ENCODE measurements at places on chromosomes 4 and X.
A peak's percentile ranks its signal among the peaks of the same experiment; 100 is the strongest.

DNA sequence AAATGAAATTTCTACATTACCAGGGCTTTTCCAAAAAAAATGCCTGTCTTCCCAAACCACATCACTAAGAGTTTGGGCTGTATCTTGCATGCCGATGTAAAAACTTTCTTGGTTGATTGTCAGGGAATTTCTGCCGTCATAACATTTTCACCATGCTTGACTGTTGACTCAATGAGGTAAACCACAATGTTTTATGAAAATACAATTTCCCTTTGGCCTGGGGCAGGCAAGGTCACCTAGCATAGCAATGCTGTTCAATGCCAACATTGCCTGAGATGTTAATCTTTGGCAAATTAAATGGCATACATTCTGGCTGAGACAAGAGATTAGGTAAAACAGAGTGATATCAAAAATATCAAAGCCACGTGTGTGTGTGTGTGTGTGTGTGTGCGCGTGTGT lies 137.1 kb upstream of the TBL1X start:
- H3K27ac ChIP-seq, result no peak overlapping the region
- H3K27me3 ChIP-seq, result no peaks in the 10 kb centered on the region
- DNase-seq, result no peak
- H3K4me3 ChIP-seq, result no peak overlapping the region
- H3K36me3 ChIP-seq, result no peaks in the 10 kb centered on the region

DNA sequence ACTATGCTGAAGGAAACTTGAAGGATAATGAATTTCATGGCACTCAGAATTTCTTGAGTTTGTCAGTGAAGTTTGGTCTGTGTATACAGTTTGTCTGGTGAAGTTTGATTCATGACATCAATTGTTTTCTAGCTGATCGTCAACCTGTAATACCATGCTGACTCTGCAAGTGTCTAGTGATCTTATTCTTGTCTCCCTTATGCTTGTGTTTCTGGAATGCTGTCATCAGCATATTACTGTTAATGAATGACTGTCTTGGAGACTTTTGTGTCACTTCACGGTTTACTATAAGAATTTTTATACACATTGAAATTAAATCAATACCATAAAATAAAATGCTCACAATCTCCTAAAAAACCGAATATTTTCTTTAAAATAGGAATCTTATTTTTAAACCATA lies 779.0 kb downstream of the CCSER1 start:
- no peak overlapping the region for H3K4me3 ChIP-seq
- no peak for DNase-seq
- H3K27ac ChIP-seq, result no peak overlapping the region
- H3K4me1 ChIP-seq, result no peaks in the 10 kb centered on the region

GRCh38 chrX:135535077-135535940 lies 14.8 kb downstream of the INTS6L start:
- no peaks in the 10 kb centered on the region for H3K36me3 ChIP-seq
- no peaks in the 10 kb centered on the region for H3K4me1 ChIP-seq
- no peak for DNase-seq
- H3K27me3 ChIP-seq, result no peaks in the 10 kb centered on the region

GRCh38 chr4:44162538-44163270 lies 285.9 kb downstream of the KCTD8 start:
- no peak for DNase-seq
- H3K4me1 ChIP-seq, result peaks cover 28% of the 10 kb centered on the region
- no peaks in the 10 kb centered on the region for H3K36me3 ChIP-seq

DNA sequence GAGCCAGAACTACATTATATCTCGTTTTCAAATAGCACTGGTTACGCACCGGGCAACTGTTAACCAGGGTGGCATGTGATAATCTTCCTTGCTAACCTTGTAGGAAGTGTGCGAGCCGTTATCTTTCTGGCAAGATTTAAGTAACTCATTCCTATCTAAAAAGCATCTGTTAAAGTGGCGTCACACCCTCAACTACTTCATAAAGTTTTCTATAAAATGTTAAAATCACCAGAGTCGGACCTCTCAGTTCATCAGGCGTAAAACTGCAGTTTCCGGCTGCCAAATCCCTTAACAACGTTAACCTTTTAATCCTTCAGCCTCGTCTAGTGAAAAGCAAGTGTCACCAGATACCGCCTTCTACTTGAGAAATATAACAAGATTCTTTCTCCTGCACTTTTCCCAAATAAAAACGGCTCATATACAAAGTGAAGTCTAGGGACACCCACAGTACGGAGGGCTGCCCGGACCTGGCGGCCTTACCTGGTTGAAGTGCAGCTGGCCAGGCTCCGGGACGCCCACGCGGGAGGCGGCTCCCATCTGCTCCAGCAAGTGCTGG lies 1.2 kb downstream of the SLC39A8 start:
- no peak for DNase-seq
- H3K4me1 ChIP-seq, result peaks cover 25% of the 10 kb centered on the region
- peak overlapping the region; percentile 42 for H3K4me3 ChIP-seq
- no peak overlapping the region for H3K27ac ChIP-seq

DNA sequence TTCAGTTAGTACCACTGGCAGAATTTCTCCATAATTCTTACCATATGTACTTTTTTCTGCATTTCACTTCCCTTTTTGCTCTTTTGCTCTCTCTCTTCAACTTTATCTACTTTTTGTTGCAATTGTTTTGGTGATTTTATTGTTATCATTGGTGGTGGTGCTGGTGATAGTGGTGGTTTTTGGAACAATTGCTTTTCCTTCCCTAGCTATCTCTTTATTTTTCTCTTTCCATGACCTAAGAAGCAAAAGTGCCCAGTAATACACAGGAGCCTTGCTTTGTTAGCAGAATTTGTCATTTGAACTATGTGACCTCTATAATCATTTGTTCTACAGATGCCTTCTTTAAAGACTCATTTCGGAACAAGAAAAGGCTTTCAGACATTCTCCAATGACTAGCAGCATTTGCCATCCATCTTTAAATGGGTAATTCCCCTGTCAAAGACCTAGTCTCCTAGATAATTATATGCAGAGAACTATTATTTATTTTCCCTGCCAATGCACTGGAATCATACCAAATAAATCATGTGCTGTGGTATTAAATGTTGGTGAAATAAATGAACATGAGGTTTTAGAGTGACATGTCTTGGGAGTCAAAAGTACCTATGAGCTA lies 154.5 kb downstream of the GASK1B start:
- H3K4me1 ChIP-seq, result peaks cover 15% of the 10 kb centered on the region
- H3K36me3 ChIP-seq, result no peaks in the 10 kb centered on the region
- DNase-seq, result no peak

GRCh38 chr4:158861281-158861680 lies 92.5 kb downstream of the FNIP2 start:
- H3K27me3 ChIP-seq, result no peaks in the 10 kb centered on the region
- no peak for DNase-seq
- H3K4me1 ChIP-seq, result peaks cover 39% of the 10 kb centered on the region
- no peak overlapping the region for H3K4me3 ChIP-seq
- no peaks in the 10 kb centered on the region for H3K36me3 ChIP-seq

DNA sequence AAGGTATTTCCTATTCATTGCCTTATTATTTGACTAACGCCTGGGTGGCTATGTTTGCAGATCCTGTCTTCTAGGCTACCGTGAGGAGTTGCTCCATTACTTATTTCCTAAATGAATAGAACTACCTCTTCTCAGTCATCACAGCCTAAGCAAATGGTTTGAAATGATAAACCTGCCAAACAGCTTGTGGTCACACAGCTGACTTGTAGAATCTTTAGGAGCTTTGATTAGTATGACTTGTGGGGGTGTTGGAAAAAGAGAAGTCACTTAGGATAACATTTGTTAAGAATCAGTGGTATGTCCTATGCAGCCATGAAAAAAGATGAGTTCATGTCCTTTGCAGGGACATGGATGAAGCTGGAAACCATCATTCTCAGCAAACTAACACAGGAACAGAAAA lies 169.3 kb downstream of the PPARGC1A start:
- H3K27me3 ChIP-seq, result no peaks in the 10 kb centered on the region
- H3K4me3 ChIP-seq, result no peak overlapping the region
- DNase-seq, result no peak
- H3K4me1 ChIP-seq, result no peaks in the 10 kb centered on the region
- H3K27ac ChIP-seq, result no peak overlapping the region
- H3K36me3 ChIP-seq, result no peaks in the 10 kb centered on the region

DNA sequence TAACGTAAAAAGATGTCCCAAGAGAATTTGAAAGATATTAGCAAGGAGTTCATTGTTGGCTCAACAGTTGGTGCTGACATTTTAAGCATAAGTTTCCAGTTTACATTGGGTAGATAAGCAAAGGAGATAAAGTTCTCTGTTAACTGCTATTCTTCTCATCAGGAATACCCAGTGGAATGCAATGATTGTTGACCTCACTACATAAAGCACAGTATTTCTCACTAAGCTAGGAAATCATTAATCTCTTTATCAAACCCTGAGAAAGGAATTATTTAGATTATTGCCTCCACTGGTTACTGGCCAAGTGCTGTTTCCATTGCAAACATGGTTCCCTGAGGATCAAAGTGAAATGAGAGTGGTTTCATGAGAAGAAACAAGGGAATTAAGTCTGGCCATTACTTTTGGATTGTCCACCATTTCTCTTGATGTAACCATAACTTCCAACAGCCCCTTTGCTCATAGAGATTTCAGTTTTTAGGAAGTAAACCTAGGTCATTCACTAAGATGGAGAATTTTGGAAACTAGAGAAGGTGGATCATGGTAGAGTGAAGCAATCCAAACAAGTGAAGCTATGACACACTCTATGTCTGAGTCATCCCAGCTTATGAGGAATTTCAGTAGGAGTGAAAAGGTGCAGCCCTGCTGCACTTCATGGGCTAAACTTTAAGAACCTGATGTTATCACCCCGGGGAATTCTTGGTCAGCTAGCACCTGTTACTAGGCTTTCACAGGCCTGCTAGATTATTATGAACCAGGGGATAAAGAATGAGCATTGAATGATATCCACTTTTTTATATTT lies 163.4 kb downstream of the AREG start:
- H3K4me3 ChIP-seq, result no peak overlapping the region
- H3K27me3 ChIP-seq, result no peaks in the 10 kb centered on the region
- peak; percentile 46 for DNase-seq
- no peaks in the 10 kb centered on the region for H3K36me3 ChIP-seq

DNA sequence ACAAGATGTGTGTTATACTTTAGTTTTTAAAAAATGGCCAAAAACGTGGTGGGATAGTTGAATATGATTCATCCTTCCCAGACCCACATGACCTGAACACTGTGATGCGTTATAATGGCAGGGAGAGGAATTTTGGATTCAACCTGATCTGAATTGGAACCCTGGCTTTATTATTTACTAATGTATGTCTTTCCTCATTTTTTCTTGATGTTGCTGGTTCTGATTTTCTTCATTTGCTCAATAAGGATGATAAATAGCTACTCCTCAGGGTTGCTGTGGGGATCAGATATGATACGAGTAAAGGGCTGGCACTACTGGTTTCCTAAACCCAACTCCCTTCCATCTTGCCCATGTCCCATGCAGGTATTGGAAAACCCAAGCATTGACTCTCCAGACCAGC lies 24.2 kb upstream of the ACSL1 start:
- no peak overlapping the region for H3K4me3 ChIP-seq
- no peak overlapping the region for H3K27ac ChIP-seq
- DNase-seq, result no peak
- no peaks in the 10 kb centered on the region for H3K36me3 ChIP-seq
- H3K27me3 ChIP-seq, result no peaks in the 10 kb centered on the region
- H3K4me1 ChIP-seq, result peaks cover 3% of the 10 kb centered on the region

- H3K36me3 ChIP-seq, result no peaks in the 10 kb centered on the region
- no peak overlapping the region for H3K27ac ChIP-seq
- H3K27me3 ChIP-seq, result no peaks in the 10 kb centered on the region
- no peaks in the 10 kb centered on the region for H3K4me1 ChIP-seq
These were observed 44.7 kb downstream of the GPRASP3 start for GRCh38 chrX:102765217-102765616.

GRCh38 chrX:153726286-153727122 lies 1.8 kb downstream of the ABCD1 start:
- no peaks in the 10 kb centered on the region for H3K27me3 ChIP-seq
- peaks cover 14% of the 10 kb centered on the region for H3K4me1 ChIP-seq
- H3K36me3 ChIP-seq, result no peaks in the 10 kb centered on the region
- H3K27ac ChIP-seq, result no peak overlapping the region
- no peak overlapping the region for H3K4me3 ChIP-seq

DNA sequence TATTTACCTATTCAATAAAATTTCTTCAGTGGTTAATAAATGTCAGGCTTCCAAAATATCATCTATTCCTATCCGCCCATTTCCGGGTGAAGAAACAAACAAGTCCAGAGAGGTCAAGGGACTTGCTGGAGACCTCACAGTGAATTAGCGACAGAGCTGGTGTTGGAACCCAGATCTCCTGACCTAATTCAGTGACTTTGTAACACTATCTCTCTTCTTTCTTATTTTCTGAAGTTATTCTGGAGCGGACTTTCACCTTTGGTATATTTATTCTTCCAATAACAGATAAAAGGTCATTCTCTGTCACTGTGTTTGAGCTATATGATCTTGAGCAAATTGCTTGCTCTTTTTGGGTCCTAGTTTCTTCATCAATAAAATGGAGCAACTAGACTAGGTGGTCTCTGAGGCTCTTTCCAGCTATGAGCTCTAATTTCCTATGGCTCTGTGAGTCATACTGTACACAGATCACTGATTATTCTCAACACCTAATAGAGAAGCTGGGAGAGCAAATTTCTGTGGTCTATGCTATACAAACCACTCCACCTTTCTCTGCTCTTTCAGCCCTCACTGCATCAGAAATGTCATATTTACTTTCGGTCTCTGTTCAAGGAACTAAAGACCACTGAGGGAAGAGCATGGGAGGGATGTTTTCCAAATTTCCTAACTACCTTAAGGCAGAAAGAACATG lies 113.2 kb upstream of the IGSF1 start:
- no peaks in the 10 kb centered on the region for H3K4me1 ChIP-seq
- no peaks in the 10 kb centered on the region for H3K27me3 ChIP-seq
- DNase-seq, result no peak
- no peaks in the 10 kb centered on the region for H3K36me3 ChIP-seq

GRCh38 chr4:20922962-20923361 lies 222.7 kb downstream of the PACRGL start:
- no peaks in the 10 kb centered on the region for H3K4me1 ChIP-seq
- DNase-seq, result no peak
- H3K27ac ChIP-seq, result no peak overlapping the region
- no peak overlapping the region for H3K4me3 ChIP-seq
- no peaks in the 10 kb centered on the region for H3K36me3 ChIP-seq
- H3K27me3 ChIP-seq, result no peaks in the 10 kb centered on the region

DNA sequence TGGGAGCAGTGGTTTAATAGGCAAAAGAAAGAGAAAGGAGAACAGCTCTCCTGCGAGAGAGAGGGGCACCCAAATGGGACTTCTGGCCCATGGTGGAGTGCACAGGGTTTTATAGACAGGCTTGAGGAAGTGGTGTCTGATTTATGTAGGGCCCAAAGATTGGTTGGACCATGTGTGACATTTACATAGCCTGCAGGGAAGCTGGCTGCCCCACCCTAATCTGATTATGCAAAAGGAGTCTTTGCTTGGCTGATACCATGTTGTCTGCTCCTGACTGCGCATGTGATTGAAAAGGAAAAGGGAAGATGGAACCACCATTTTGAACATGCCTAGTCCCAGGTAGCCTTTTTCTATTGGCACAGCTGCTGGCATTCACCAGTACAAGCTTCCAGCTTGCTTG lies 100.0 kb upstream of the DIPK2B start:
- H3K27me3 ChIP-seq, result no peaks in the 10 kb centered on the region
- H3K27ac ChIP-seq, result no peak overlapping the region
- no peaks in the 10 kb centered on the region for H3K36me3 ChIP-seq
- DNase-seq, result no peak
- no peak overlapping the region for H3K4me3 ChIP-seq

- no peaks in the 10 kb centered on the region for H3K27me3 ChIP-seq
- DNase-seq, result no peak
- no peak overlapping the region for H3K4me3 ChIP-seq
- H3K27ac ChIP-seq, result no peak overlapping the region
- H3K4me1 ChIP-seq, result no peaks in the 10 kb centered on the region
- no peaks in the 10 kb centered on the region for H3K36me3 ChIP-seq
These were observed 29.1 kb upstream of the GRSF1 start for GRCh38 chr4:70868778-70869177.

All from Caco-2 (cell line).